ENCODE measurements at places on chromosomes 11 and 22.

- DNase-seq, result no peak
These were observed 167.8 kb upstream of the MPPED2 start for GRCh38 chr11:30753994-30754393.

- no peak for DNase-seq
These were observed 407 bp downstream of the QSER1 start for GRCh38 chr11:32893093-32893342.

DNA sequence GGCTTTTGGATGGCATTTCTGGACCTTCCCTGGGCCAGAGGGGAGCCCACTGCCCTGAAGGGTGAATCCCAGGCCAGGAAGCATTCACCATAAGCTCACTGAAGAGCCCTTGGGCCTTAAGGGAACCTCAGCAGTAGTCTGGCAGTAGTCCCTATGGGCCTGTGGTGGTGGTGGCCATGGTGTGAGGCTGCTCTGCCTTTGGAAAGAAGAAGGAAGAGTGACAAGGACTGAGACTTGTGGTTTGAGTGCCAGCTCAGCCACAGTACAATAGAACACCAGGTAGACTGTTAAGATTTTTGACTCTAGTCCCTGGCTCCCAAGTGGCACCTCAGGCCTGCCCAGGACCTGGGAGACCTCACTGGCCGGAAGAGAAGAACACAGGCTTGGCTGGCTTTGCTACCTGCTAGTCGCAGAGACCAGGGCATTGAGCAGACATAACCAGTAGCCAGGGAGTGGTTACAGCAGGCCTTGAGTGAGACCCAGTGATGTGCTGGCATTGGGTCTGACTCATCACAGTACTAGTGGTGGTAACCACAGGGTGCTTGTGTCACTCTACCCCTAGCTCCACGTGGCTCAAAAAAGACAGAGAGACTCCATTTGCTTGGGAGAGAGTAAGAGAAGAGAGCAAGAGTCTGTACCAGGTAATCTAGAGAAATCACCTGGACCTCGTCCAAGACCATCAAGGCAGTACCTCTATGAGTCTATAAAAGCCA, 259.8 kb upstream of the BLID start:
- DNase-seq, result no peak

DNA sequence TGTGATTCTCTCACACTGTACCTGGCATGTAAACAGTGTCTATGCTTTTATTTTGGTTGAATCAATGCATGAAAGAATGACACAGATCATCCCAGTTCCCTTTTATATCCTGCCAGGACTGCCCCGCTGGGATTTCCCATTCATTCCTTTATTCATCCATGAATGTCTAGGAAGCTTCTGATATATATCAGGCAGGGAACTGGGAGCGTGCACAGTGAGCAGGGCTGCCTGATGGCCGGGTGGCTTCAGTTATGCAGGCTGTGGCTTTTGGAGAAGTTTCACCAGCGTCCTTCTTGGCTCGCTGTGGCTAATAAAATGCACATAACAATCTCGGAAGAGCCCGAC, 789.0 kb downstream of the TBC1D22A start:
- DNase-seq, result no peak

DNA sequence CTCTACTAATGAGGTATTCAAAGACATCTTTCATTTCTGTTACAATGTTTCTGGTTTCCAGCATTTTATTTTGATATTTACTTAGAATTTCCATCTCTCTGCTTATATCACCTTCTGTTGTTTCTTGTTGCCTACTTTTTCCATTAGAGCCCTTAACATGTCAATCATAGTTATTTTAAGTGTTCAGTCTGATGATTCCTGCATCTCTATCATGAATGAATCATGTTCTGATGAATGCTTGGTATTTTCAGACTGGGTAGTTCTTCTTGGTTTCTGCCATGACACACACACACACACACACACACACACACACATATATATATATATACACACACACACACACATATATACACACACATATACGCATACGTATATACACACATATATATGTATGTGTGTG, 486.4 kb upstream of the ISX start:
- DNase-seq, result no peak

DNA sequence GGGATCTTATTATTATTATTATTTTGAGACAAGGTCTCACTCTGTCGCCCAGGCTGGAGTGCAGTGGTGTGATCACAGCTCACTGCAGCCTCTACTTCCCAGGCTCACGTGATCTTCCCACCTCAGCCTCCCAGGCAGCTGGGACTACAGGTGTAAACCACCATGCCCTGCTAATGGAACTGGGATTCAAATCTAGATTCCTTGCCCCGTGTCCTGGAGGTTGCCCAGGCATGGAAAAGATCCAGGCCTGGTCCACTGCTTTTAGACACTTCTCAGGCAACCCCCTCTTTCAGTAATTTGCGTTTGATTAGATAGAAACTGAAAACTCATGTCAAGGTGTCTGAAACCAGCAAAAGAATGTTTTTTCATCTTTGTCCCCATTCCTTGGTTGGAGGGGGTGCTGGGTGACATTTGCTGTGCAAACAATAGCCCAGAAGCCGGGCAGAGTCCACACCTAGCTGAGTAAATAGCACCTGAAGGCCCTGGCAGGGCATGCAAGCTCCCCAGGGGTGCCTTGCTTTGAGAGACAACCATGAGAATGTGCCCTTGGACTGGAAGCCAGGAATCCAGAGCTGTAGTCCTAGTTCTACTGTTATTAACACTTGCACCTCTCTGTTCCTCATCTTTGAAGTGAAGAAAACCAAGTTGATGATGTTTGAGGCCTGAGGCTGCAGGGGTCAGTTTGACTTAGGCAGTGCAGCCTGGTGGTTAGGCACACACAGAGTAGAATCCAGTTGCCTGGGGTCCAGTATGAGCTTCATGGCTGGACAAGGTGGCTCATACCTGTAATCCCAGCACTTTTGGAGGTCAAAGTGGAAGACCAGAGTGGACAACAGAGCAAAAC, 19.1 kb upstream of the XBP1 start:
- DNase-seq, result no peak

GRCh38 chr11:74012074-74012809, 3.4 kb upstream of the UCP3 start:
- DNase-seq, result no peak

DNA sequence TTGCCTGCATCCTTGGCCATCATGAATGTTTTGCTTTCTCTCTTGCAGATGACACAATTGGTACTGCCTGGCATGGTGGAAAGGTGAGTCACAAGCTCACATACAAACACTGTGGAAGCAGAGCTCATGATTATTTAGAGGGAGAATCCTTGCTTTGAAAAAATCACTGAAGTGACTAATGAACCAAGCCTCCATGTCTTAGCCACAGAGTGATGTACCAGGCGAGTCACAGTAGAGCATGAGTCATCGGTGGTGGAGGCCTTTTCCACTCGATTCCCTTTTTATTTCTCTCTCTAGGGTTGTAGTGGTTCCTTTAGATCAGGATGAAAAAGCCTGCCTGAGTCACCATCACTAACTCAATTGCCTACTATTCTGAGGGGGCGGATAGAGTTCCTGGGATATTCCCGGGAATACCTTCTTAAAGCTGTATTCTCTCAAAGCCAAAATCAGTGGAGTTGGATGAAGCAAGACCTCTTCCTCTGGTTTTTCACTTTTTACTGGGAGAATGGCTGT, 49.6 kb upstream of the ALKBH3 start:
- DNase-seq, result peak; percentile 72

GRCh38 chr11:121422675-121423074, 29.4 kb upstream of the SORL1 start:
- DNase-seq, result no peak

DNA sequence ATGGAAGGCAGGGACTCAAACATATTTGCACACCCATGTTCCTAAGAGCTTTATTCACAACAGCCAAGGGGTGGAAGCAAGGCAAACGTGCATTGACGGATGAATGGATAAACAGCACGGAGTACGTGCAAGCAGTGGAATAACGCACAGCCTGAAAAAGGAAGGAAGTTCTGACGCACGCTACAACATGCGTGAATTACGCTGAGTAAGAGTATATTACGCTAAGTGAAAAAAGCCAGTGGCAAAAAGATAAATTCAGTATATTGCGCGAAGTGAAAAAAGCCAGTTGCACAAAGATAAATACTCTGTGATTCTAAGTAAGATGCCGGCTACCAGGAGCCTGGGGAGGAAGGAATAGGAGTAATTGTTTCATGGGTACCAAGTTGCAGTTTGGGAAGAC, 19.5 kb downstream of the PHF21B start:
- DNase-seq, result no peak

Data from putamen (tissue), 1 donor.